ENCODE measurements at places on chromosomes 11 and 22.
A peak's percentile ranks its signal among the peaks of the same experiment; 100 is the strongest.

DNA sequence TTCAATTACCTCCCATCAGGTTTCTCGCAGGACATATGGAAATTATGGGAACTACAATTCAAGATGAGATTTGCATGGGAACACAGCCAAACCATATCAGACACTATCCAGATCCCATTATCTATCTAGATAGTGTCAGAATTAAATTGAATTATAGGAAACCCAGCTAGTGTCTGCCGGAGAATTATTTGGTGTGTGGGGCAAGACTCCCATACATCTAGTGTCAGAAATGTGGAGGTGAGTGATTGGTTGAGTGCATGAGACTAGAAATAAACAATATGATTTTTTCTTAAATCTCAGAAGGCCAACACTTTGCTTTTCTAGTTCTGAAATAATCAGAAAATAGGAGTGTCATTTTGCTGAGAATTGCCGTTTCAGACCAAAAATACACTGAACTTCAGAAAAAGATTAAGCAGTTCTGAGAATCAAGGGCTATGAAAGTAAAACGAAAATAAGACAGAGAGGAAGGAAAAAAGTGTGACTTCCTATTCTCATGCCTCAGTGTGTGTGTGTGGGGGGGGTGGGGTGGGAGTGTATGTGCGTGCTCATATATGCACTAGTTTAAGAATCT lies 21.3 kb downstream of the CASP12 start:
- no peak for DNase-seq

- no peak for DNase-seq
These were observed 1110.9 kb upstream of the CNTN5 start for GRCh38 chr11:97909614-97910399.

- DNase-seq, result peak; percentile 56
These were observed 35.0 kb upstream of the EHF start for GRCh38 chr11:34585735-34586487.

DNA sequence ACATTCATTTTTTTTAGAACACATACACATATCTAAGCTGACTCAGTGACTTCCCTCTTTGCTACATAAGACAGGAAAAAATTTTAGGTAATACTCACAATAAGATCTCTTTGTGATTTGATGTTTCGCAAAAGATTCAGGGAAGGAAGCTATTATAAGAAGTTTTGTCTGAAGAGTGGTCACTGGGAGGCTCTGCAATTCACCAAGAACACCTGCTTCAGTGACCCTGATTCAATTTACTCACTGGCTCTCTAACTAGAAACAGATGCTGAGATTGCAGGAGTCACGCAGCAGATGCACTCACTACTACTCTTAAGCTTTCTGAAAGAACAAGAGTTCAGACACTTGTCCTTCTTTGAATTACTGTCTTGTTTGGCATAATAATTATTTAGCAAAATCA lies 193.6 kb upstream of the DDI1 start:
- no peak for DNase-seq

GRCh38 chr11:80586464-80586863 lies 1145.6 kb upstream of the TENM4 start:
- DNase-seq, result no peak

DNA sequence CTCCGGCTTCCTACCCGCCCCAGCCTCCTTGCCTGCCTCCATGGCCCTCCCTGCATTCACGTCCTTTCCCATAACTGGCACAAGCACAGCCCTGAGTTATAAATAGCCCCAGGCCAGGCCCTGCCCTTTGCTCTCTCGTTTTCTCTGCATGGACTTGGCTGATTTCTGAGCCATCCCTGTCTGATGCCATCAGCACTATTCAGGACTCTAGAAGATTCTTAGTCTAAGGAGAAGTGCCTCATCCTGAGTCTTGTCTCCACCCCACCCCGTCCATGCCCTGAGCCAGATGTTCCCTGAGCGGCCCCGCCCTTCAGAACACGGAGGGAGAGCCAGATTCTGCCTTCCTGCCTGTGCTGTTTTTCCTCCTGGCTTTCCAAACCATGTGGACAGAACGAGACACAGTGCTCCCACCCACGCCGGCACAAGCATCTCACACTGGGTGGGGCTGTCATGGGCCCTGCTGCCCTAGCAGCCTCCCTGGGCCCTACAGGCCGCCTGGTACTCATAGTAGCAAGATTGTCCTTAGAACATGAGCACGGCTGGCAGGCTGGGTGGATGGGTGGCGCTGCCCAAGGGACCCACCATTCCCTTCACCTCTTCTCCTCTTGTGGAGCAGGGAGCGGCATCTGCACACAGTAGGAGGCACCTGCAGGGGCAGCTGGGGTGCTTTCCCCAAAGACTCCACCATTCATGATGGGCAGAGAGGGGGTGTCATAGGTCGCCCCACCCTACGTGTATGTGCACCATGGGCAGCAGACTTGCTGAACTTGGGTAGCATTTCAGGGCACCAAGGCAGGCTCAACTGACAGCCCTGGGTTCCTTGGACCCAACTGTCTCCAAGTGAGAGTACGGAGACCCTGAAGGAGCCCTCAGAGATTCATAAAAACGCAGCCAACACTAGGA lies 76.9 kb downstream of the BCR start:
- DNase-seq, result no peak

DNA sequence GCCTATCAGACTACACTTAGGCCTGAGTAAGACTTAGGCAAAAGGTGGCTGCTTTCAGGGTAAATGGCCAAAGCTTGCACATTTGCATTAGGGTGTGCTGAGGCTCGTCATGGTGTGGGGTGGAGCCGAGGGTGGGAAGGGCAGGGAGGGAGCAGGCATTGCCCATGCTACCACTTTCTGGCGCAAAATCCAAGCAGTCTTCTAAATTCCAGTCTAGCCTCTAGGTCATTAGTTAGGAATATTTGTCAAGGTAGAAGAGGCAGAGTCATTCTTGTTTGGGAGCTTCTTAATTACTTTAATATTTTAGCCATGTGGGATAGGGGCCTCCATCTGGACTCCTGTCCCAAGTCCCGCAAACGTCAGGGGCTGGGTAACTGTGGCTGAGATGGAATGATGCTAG lies 28.6 kb downstream of the SCUBE1 start:
- DNase-seq, result no peak

- DNase-seq, result no peak
These were observed 71.2 kb downstream of the KIRREL3 start for GRCh38 chr11:126929179-126930061.

- DNase-seq, result no peak
These were observed 119.0 kb upstream of the TP53AIP1 start for GRCh38 chr11:129061492-129062230.

DNA sequence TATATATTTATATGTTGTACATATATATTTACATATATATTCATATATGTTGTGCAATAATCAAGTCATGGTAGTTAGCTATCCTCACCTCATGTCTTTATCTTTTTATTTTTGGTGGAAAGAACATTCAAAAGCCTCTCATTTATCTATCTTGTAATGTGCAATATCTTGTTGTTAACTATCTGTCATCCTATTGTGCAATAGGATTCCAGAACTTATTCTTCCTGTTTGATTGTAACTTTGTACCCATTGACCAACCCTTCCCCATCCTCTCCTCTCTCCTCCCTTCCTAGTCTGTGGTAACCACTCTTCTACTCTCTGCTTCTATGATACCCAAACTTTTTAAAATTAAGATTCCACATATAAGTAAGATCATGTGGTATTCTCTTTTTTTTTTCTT lies 115.6 kb upstream of the PDGFD start:
- DNase-seq, result no peak

GRCh38 chr11:94525546-94526324 lies 13.5 kb downstream of the C11orf97 start:
- DNase-seq, result no peak

GRCh38 chr11:76266286-76267100 lies 60.2 kb upstream of the WNT11 start:
- DNase-seq, result no peak

DNA sequence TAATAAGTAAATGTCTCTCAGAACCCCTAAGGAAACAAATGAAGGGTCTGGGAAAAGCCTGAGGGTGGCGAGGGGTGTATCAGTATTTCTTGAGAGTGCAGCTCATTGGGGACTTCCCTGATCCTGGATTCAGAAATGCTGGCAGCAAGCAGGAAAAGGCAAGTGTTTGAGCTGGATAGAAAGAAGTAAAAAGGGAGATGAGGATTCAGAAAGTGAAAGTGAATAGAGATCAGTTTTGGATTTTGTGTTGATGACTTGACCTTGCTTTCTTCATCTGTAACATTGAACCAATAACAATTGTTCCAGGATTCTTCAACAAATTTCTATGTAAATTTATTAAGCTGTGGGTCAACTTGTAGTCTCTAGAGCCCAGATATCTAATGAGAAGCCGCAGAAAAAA lies 66.9 kb upstream of the CTSC start:
- no peak for DNase-seq

- no peak for DNase-seq
These were observed 103.5 kb upstream of the BMAL1 start for GRCh38 chr11:13174090-13174489.

GRCh38 chr11:114832532-114833125 lies 154.3 kb downstream of the NXPE2 start:
- DNase-seq, result no peak

GRCh38 chr11:46555267-46556054 lies 38.4 kb downstream of the AMBRA1 start:
- no peak for DNase-seq

- DNase-seq, result no peak
These were observed 62.0 kb upstream of the THY1 start for GRCh38 chr11:119484741-119485605.

- DNase-seq, result no peak
These were observed 67.7 kb downstream of the DCDC1 start for GRCh38 chr11:31301549-31302510.

DNA sequence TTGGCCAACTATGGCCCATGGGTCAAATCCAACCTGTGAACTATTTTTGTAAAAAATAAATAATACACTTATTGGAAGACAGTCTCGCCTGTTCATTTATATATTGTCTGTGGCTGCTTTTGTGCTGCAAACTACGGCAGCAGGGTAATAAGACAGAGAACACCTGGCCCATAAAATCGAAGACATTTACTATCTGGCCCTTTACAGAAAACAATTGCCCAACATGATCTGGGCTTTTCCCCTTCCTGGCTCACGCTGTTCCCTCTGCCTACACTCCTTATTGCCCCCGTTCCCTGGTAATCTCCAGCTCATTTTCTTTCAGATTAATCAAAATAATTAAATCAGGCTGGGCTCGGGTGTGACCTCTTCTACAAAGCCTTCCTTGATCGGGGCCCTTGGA lies 5.6 kb downstream of the PLAAT2 start:
- DNase-seq, result no peak

GRCh38 chr22:47928631-47929030 lies 1166.2 kb downstream of the TBC1D22A start:
- DNase-seq, result no peak

- no peak for DNase-seq
These were observed 3.6 kb upstream of the GAS2L1 start for GRCh38 chr22:29302681-29303465.
